ENCODE measurements at places on chromosomes 6 and 20.

GRCh38 chr20:38806855-38807655, 1.6 kb downstream of the PPP1R16B start:
- no peak for DNase-seq

GRCh38 chr6:37570482-37571133, 70.9 kb upstream of the CCDC167 start:
- no peak for DNase-seq

DNA sequence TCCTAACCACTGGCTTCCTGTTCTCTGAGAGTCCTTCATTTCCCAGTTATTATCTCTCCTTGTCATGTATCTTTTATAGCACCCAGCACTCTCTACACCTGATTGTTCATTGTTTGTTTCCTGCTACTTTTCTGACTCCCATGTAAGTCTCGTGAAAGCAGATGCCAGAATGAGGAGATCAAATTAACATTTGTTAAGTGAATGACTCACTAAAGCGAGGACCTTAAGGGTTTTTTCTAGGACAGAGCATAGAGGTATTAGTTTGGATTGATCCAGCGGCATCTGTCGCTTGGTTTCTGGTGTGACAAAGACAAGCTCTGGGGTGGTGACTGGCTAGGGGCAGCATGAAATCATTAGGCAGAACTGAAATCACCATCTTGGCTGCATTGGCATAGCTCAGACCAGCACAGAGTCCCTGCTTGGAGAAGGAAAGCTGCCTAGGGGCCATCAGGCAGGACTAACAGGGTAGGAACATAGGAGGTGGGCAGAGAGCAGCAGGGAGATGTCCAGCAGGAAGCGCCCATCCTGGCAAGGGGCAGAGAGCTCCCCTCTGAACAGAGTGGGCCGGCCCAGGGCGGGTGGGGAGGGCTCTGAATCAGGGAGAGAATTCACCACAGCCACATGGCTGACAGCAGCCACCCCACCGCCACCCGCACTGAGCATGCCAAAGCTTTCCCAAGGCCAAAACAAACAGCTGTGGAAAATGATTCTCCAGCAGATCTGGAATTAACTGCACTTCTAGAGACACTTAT, 97.1 kb upstream of the CEP85L start:
- peak; percentile 90 for DNase-seq

DNA sequence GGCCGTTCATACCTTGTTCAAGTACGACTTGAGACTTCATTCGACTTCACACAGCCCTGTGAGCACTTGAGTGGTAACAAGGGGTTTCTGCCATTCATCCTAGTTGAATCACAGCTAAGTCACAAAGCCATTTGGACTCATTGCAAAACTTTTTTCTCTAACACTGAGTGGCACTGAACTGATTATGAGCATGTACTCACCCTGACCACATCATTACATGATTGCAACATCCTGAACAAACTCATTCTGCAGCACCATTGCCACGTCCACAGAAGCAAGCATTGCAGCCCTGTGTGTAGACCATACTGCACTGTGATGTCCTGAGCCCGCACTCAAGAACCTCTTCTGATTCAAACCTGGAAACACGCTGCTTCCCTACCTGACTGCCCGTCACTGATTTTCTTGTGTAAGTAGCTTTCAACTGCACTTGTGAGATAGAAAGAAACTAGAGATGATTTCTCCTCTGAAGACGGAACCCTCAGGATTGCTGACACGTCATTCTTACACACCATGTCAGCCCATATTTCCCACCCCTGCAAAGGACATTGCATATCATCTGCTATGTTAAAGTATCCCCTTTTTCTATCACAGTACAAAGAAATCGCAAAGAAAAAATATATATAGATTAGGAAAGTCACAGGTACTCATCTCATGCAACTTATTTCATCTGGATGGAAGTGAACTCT, 81.6 kb downstream of the C6orf118 start:
- DNase-seq = no peak

DNA sequence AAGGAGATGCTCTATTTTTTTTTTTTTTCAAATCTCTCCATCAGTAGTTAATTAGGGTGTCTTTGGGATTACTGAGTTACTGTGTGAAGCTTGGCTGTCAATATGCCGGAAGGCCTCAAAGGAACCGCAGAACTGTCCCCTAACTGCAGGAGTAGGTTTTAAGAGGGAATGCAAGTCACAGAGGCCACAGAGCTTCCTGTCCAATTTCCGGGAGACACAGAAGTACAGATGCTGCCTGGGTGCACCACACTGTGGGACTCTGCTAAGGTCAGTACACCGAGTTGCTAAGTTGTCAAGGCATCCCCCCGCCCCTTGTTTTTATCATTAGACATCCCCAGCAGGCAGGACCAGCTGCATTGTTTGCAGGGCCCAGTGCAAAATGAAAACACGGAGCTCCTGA, 120.2 kb upstream of the RAB32 start:
- DNase-seq = no peak
